Cardiac ventricle fibroblast (primary cell): ENCODE measurements at places on chromosomes 12 and 14. TPM values are rescaled to one million over a fixed set of nuclear protein-coding genes. Genes with fewer than 3 reads are reported as not detected.

Gene DIABLO
- 58.8 and 71.9 TPM in 2 replicates for total RNA-seq

Gene RASSF9
- 3.7 and 4.5 TPM in 2 replicates for total RNA-seq

Gene GCH1
- total RNA-seq = 0.64 and 2.9 TPM in 2 replicates

Gene A2M
- total RNA-seq = 103 and 189 TPM in 2 replicates

Gene ZNF10
- 8.0 and 9.4 TPM in 2 replicates for total RNA-seq

Gene EGLN3
- 6.4 and 7.6 TPM in 2 replicates for total RNA-seq

Gene CCDC38
- total RNA-seq = not detected in 2 replicates

Gene TAS2R31
- 0.44 and 2.4 TPM in 2 replicates for total RNA-seq

Gene RNF41
- total RNA-seq = 45.1 and 58.2 TPM in 2 replicates

Gene FAM186B
- total RNA-seq = 0.06 and 0.15 TPM in 2 replicates

Gene GALC
- 14.4 and 21.3 TPM in 2 replicates for total RNA-seq

Gene PMEL
- total RNA-seq = 0.44 and 0.68 TPM in 2 replicates

Gene OAS2
- 8.3 and 8.4 TPM in 2 replicates for total RNA-seq

Gene TRMT61A
- 8.7 and 9.7 TPM in 2 replicates for total RNA-seq

Gene SIX1
- 0.12 and 0.20 TPM in 2 replicates for total RNA-seq

Gene KRT74
- total RNA-seq = not detected in 2 replicates

Gene GARIN6
- total RNA-seq = not detected in 2 replicates

Gene HOXC12
- not detected in 2 replicates for total RNA-seq

Gene ENO2
- 11.4 and 13.7 TPM in 2 replicates for total RNA-seq

Gene PRIMA1
- not detected in 2 replicates for total RNA-seq

Gene KLHDC2
- total RNA-seq = 30.8 and 54.0 TPM in 2 replicates

Gene DHRS1
- 10.7 and 26.9 TPM in 2 replicates for total RNA-seq

Gene DDHD1
- 7.7 and 8.4 TPM in 2 replicates for total RNA-seq

Gene C14orf180
- total RNA-seq = not detected in 2 replicates

Gene NELL2
- 0.49 TPM in 1 of 2 replicates, not detected in the other for total RNA-seq

Gene SDR9C7
- total RNA-seq = not detected in 2 replicates

Gene KRT77
- not detected in 2 replicates for total RNA-seq

Gene ASB2
- total RNA-seq = not detected in 2 replicates

Gene SOCS4
- 7.6 and 8.1 TPM in 2 replicates for total RNA-seq

Gene DCN
- total RNA-seq = 2,110 and 2,484 TPM in 2 replicates

Gene LRRC43
- 1.2 and 1.8 TPM in 2 replicates for total RNA-seq

Gene ZNF891
- total RNA-seq = 1.00 and 1.2 TPM in 2 replicates

Gene OVCH1
- total RNA-seq = 0.06 and 0.20 TPM in 2 replicates

Gene C12orf60
- total RNA-seq = 1.8 and 3.7 TPM in 2 replicates

Gene SLC17A8
- not detected in 2 replicates for total RNA-seq

Gene UNG
- total RNA-seq = 17.5 and 17.6 TPM in 2 replicates

Gene COPZ1
- 109 and 114 TPM in 2 replicates for total RNA-seq

Gene NEUROD4
- total RNA-seq = not detected in 2 replicates

Gene DCAF4
- 18.0 and 34.2 TPM in 2 replicates for total RNA-seq

Gene AHNAK2
- 56.2 and 56.9 TPM in 2 replicates for total RNA-seq

Gene ISCA2
- total RNA-seq = 9.1 and 14.7 TPM in 2 replicates

Gene ISM2
- 0.05 and 0.19 TPM in 2 replicates for total RNA-seq

Gene TMTC3
- total RNA-seq = 15.9 and 17.1 TPM in 2 replicates

Gene TBX3
- 6.5 and 7.4 TPM in 2 replicates for total RNA-seq

Gene SLC35E3
- total RNA-seq = 4.1 and 5.4 TPM in 2 replicates

Gene PTGER2
- 5.6 and 7.1 TPM in 2 replicates for total RNA-seq

Gene ABCC9
- 3.6 and 4.1 TPM in 2 replicates for total RNA-seq

Gene RTN1
- total RNA-seq = 0.12 and 0.34 TPM in 2 replicates

Gene PLEKHD1
- total RNA-seq = 0.29 TPM in 1 of 2 replicates, not detected in the other

Gene NFATC4
- 51.0 and 54.5 TPM in 2 replicates for total RNA-seq

Gene PAPOLA
- 47.3 and 58.2 TPM in 2 replicates for total RNA-seq

Gene MORN3
- 0.12 and 0.15 TPM in 2 replicates for total RNA-seq

Gene IRAK3
- total RNA-seq = 18.3 and 18.7 TPM in 2 replicates

Gene MGP
- 4,519 and 5,324 TPM in 2 replicates for total RNA-seq
